ENCODE measurements at places on chromosomes 3 and 15.

DNA sequence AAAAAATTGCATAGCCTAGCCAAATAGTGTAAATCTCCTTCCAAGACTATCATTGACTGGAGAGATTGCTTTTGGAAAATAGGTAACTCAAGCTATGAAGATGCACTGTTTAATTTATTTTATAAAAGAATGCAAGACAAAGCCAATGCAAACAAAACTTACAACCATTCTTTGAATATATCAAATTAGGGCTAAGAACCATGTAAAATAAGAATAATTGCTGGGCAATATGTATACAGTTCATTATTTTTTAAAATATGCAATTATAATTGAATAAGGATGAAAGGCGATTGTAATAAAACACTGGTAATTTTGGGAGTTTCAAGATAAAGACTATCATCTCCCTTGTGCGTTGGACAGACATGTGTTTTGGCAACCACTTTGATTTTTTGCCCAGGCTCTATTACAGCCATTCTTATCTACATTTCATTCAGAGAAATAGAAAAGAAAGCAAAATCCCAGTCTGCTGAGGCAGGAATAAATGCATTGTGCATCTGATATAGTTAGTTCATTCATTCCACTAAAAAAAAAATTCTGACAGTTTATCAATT, 242.3 kb upstream of the ROBO1 start:
- no peak for DNase-seq

DNA sequence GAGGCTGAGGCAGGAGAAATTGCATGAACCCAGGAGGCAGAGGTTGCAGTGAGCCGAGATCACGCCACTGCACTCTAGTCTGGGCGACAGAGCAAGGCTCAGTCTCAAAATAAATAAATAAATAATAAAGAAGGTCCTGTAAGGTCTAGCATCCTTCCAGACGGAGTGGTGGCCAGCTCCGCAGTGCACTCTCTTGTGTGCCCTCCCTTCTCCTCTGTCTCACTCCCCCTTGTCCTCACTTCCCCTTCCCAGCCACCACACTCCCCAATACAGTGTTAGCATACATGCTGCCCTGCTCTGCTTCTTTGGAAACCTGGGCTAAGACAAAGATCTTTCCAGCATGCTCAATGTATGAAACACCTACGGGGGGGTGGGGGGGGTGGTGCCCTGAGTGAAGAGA, 3.4 kb upstream of the CLN6 start:
- DNase-seq = no peak

- no peak for DNase-seq
Observed at GRCh38 chr3:40938591-40938990, 260.7 kb upstream of the CTNNB1 start.

- DNase-seq = peak; percentile 18
Observed at GRCh38 chr3:154898443-154898842, 181.7 kb upstream of the MME start.

DNA sequence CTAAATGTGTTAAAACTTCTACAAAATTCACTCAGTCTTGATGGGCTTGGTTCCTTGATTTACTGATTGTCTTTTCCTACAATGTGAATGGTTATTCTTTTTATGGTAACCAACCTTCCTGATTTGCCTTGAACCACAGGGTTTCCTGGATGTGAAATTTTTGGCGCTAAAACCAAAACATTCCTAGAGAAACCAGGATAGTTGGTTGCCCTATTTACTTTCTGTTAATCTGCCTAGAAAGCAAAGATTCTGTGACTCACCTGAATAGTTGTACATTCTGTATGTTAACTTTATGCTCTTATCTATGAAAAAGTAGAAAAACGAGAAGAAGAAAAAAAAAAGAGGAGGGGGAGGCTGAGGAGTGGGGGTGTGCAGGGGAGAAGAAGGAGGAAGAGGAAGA, 23.2 kb upstream of the RBP2 start:
- DNase-seq = no peak

DNA sequence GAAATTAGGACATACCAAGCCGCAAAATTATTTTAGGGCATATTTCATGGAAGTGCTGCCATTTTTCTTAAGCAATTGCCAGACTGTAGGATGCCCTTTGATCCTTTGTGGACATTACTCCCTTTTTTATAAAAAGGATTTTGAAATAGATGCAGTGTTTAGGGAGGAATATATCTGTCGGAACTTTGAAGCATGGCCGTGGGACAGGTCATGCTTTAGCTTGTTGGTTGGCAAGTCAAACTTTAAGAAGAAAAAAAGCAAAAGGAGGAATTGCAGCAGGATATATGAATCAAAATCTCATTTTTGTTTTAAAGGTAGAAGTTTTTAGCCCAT, 122.1 kb downstream of the MCTP2 start:
- no peak for DNase-seq

GRCh38 chr3:115503394-115503793, 119.9 kb upstream of the GAP43 start:
- no peak for DNase-seq

GRCh38 chr3:51708216-51708845, 1.5 kb downstream of the GRM2 start:
- no peak for DNase-seq

- no peak for DNase-seq
Observed at GRCh38 chr3:124981472-124981871, 46.9 kb upstream of the MUC13 start.

DNA sequence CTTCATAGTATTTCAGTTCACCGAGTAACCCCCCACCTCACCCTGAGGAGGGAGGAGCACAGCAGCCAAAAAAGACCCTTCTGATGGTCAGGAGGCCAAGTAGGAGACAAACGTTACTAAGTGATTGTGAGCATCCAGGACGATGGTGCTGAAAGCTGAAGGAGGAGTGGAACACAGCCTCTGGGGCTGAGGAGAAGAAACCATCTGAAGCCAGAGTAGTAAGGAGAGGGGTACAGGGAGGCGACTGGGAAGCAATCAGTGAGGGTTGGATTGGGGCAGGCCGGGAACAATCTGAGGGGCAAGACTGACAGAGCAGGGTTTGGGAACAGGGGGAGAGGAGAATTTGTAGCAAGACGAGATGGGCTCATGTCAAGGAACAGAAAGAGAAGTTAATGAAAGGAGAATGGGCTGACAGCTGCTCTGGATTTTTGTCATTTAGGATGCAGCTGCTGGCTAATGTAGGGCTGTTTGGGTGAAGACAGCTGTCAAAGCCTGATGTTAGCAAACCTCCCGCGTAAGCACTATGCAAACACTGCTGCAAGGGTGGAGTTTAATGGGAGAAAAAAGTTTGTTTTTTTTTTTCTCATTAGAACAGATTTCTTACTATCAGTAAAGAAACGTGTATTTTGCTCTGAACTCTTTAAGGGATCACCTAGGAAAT, 622.2 kb downstream of the EDEM1 start:
- no peak for DNase-seq

DNA sequence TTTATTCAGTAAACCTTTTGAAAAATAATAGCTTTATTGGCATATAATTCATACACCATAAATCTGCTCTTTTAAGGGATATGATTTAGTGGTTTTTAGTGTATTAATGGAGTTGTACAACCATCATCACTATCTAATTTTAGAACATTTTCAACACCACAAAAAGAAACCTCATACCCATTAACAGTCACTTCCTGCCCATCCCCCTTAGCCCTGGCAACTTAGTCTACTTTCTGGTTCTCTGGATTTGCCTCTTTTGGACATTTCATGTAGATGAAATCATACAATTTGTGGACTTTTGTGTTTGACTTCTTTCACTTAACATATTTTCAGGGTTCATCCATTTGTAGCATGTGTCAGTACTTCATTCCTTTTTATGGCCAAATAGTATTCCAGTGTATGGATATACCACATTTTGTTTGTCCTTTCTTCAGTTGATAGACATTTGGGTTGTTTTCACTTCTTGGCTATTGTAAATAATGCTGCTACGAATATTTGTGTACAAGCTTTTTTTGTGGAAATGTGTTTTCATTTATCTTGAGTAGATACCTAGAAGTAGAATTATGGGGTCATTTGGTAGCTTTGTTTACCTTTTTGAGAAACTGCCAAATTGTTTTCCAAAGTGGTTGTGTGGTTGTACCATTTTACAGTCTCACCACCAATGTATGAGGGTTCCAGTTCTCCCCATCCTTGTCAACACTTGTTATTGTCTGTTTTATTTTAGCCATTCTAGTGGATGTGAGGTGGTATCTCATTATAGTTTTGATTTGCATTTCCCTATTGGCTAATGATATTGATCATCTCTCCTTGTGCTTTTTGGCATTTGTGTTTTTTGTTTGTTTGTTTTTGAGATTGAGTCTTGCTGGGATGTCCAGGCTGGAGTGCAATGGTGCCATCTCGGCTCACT, 45.8 kb downstream of the SMAD3 start:
- DNase-seq = peak; percentile 61

DNA sequence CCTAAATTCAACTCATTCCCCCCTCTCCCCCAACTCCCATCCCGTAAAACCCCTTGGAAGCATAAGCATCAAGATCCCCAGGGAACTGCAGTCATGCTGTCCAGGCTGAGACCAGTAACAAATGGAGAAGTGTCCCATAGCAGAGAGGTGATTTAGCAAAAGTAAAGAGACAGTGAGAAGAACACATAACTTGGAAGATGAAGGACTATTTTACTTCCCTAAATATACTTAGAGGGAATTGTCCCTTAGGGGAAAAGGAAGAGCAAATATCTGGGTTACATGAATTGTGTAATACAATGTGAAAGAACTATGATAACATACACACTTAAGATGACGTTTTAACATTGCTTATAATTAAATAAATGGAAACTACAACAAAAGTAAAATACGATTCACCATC, 61.6 kb upstream of the LRRFIP2 start:
- no peak for DNase-seq

GRCh38 chr3:58670506-58671135, 4.0 kb upstream of the FAM3D start:
- no peak for DNase-seq

DNA sequence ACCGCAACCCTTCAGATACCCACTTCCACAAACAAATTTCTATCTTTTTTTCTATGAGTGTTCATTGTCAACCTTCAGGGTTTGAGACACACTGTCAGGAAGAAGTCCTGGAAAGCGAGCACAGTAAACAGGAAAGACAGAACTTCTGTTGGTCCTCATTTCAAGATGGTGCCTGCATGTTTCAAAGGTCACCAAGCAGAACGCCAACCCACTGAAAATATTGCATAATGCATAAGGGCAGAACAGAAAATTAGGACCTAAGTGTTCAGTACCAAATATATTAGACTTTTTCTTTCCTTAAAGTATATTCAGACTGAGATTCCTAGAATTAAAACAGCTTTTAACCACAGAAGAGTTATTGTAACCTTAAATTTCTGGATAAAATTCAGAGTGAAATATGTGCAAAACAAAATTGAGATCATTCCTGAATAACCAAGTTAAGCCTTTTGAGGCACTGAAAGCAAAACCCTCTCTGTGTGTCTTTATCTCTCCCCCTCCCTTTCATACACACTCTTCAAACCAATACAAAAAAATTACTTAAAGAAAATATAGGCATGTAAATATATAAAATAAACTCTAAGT, 387.8 kb upstream of the THBS1 start:
- DNase-seq = no peak

DNA sequence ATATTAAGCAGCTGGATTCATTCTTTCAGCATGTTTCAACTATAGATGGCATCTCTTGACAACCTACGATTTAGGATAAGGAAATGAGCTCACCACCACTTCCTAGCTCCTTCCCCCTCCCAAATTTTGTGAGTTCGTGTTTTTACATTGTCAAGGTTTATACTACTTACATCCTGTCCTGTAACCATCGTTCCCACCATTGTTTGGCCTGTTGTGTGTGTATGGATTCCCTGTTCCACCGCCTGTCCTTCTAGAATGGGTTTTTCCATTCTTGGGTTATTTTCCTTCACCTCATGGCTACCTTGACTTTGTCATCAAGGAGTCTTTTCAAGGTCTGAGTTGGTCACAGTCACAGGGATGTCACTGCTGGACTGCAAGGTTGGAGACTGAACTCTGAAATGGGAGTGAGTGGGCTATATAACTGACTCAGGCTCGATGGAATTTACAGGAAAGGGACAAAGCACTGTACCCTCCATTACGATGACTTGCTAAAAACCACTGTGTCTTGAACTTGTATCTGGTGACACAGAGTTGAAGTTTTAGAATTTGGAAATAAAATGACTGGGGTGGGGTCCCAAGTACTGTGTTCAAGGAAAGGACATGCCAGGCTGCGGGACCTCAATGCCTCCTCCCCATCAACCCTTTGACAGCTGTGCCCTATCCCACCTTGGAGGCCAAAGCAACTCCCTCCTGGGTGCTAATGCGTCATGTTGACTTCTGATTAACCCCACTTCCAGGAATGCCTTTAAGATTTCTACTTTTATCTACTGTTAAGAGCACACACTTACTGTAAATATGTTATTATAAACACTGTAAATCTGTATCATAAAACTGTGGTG, 66.8 kb upstream of the BLM start:
- peak; percentile 24 for DNase-seq

GRCh38 chr3:14244521-14245247, 66.1 kb downstream of the LSM3 start:
- no peak for DNase-seq

GRCh38 chr3:194691481-194692283, 6.0 kb downstream of the FAM43A start:
- no peak for DNase-seq

- DNase-seq = peak; percentile 40
Observed at GRCh38 chr3:117526470-117527079, 817.0 kb downstream of the TUSC7 start.

DNA sequence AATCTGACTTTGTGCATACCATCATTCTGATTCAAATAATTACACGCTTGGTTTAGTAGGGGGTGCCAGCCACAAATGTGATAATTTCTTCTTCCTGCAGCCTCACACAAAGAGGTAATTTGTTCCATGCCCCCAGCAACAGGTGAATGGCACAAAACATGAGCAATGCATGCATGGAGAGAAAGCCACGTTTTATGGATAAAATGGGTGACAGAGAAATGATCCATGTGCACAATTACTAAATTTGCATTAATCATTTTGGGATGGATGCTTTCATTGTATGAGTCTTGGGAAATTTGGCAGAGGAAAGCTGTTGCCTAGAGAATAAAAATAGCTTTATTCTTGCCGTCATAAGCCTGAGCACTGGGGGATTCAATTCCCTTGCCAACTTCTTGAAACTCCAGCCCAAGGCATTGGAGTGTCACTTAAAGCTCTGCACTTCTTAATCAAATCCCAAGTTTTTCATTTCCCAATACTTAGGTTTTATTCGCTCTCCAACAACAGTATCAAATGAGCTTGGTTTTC, 411.6 kb downstream of the GBE1 start:
- no peak for DNase-seq

DNA sequence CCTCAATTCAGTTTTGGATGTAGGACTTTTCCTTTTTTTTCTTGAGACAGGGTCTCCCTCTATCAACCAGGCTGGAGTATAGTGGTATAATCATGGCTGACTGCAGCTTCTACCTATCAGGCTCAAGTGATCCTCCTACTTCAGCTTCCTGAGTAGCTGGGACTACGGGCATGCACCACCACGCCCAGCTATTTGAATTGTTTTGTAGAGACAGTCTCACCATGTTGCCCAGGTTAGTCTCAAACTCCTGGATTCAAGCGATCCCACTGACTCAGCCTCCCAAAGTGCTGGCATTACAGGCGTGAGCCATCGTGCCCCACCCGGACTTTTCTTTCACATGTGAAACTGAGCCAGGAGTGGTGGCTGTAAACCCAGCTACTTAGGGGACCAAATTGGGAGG, 3.5 kb downstream of the RNU5B-1 start:
- DNase-seq = no peak

Data from mesenchymal stem cell (in vitro differentiated cells and primary cell).